ENCODE measurements at places on chromosomes 12 and 14.

GRCh38 chr14:74661726-74662450 lies 49.9 kb upstream of the LTBP2 start:
- peak; percentile 96 for DNase-seq

GRCh38 chr12:86292480-86292879 lies 36.3 kb upstream of the MGAT4C start:
- no peak for DNase-seq

- no peak for DNase-seq
Measured at GRCh38 chr12:75923964-75924666, 107.5 kb downstream of the PHLDA1 start.

- DNase-seq = no peak
Measured at GRCh38 chr12:106128585-106129328, 10.0 kb downstream of the NUAK1 start.

GRCh38 chr12:68975811-68976210 lies 42.8 kb upstream of the CPM start:
- DNase-seq = no peak

DNA sequence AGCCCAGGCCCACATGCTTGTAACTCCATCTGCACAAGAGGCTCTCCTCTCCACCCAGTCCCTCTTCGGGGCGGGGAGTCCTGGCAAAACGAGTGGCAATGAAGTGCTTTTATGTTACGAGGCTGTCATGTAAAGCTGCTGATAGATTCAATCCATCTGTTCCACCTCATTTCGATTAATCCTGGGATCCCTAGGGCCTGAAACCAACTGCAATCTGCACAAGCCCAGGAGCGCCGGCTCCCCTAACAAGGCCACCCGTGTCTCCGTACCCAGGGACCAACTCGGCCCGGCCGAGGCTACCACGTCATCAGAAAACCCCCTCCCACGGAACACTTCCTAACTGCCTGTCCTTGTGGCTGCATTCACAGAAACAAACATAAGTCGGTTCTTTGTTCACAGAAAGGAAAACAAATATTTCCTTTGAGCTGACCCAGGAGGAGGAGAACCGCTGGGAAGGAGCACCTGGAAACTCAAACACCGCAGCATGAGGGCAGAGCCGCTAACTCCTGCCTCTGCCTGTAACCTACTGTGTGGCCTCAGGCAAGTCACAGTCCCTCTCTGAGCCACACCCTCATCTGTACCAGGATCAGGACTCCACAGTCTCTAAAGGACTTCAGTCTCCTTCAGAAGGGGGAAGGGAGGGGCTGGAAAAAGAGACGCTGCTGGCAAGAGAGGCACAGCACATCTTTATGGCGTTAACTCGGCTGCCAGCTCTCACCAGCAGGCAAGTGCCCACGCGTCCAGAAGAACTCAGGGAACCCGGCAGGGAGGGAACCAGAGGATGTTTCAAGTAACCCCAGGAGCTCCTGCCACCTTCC lies 47.8 kb downstream of the CCDC88C start:
- DNase-seq = no peak

DNA sequence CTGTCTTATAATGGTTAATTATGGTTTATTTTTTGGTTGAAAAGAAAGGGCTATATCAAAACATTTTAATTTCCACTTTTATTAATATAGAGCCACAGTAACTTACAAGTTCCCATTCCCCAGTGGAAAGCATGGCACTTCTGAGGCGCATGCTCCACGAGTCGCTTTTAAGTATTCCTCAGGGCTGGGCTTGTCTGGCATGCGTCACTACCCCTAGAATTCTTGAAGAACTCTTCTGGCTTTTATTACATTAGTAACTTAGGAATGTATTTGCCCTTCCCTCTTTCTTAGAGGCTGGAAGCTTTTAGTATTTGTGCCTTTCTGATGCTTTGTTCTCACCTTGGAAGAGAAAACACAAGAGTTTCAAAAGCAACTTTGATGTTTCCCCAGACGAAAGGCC lies 81.1 kb downstream of the ESR2 start:
- DNase-seq = no peak

- no peak for DNase-seq
Measured at GRCh38 chr12:132827763-132828703, 636 bp downstream of the GOLGA3 start.

DNA sequence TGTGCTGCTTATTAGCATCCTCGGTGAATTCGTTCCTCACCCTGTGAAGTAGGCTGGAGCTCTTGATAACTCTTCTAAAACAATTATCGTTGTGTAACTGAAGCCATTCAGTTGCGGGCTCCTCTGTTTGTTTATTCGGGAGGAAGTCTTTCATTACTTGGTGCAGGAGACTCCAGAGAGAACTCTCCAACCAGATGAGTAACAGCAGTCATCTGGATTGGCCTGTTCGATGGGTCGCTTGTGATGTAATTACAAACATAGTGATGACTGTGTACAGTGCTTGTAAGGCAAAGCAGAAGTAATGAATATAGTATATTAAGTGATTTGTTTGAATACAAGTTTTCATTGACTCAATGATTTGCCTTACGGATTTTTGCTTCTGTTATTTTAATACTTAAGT lies 10.9 kb downstream of the ATP6V0A2 start:
- no peak for DNase-seq

DNA sequence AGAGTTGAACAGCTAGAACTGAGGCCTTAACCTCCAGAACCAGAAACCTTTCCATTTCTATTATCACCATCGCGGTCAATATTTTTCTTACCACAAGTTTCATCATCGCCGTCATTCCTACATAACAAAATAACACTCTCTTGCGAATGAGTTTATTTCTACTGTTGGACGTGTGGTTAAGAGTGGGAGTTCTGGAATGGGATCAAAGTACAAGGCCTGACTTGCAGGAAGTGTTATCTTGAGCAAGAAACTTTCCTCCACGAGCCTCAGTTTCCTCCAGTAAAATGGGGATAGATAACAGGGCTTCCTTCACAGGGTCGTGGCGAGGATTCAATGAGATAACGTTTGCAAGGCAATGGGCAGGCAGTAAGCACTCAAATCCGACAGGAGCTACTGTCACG lies 652 bp downstream of the SART3 start:
- DNase-seq = no peak

DNA sequence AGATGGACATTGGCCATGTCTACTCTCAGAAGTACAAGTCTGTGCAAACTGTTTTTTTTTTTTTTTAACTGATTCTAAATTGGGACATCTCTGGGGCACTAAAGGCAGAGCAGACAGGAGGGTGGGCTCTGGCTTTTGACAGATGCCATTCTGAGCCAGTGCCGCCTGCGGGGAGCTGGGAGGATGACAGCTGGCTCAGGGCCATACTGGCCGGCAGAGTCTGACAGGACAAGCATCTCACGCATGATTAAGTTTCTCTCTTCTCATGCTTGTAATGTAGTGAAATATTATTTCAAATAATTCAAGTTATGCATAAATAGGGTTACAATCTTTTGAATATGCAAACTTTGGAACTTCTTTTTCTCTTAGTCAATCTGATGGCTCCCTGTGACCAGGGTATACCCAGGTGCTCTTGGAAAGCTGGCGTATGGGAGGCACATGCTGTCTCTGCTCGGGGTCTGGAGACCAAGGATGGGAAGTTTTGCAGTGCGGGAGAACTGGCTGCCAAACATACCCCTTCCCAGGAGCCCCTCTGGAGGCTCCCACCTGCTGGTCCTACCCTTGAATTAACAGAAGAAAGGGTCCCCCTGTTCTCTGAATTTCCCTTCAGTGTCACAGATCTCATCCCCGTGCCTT lies 7.6 kb downstream of the CDCA4 start:
- peak; percentile 62 for DNase-seq

GRCh38 chr12:120290609-120291305 lies 946 bp downstream of the RNU4-2 start:
- peak; percentile 69 for DNase-seq

- no peak for DNase-seq
Measured at GRCh38 chr14:74579447-74580274, 32.4 kb downstream of the LTBP2 start.

- DNase-seq = no peak
Measured at GRCh38 chr14:38261620-38262019, 5.7 kb upstream of the CLEC14A start.

- no peak for DNase-seq
Measured at GRCh38 chr14:52094546-52095271, 25.9 kb upstream of the NID2 start.

- DNase-seq = no peak
Measured at GRCh38 chr14:57168138-57168679, 100.5 kb downstream of the EXOC5 start.

DNA sequence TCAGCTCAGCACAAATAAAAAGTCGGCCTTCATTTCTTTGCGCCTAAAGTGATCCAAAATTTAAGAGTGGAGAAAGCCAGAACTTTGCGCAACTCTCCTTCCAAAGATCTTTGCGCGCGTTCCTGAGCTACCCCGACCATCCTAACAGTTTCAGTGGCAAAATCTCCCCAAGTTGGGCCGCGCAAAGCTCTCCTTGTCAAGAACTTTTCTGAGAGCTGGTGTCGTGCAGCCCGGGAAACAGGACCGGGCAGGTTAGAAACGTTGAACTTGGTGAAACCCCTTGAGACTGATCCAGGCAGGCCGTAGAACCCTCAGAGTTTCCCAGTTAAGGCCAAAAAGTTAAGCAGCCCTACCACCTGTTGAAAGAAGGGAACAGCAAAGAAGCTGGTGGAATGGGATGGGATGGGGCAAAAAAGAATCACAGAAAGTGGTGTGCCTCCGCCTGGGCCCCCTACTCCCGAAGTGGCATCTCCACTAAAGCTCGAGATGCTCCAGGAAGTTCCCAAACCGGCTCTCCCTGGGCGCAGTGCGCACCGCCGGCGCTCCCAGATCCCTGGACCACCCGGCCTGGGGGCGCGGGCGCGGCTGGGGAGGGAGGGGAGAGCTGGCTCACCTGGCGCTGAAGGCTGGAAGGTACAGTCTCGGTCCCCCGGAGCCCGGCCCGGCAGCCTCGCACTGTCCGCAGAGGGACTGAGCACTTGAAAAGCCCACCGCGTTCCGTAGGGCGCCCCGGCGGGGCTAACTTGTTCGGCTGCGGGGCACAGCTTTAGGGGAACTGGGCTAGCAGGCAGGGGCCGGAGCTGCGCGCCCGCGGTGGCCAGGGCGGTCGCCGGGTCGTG lies 768 bp downstream of the DBX2 start:
- DNase-seq = no peak

DNA sequence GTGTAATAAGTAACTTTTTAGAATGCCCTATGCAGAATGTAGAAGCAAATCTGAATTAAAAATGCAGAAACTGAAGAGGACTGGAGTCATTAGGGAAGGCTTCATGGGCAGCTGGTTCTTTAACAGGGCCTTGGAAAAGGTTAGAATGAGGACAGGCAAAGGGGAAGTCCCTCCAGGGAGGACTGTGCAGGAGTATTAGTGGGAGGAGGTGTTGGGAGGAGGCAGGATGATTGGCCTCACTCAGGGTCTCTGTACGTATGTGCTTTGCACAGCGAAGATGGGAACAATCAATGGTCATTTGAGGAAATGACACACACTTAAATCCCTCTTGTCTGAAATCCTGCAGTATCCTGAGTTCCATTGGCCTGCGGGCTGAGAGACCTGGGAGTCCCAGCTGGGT lies 119.7 kb downstream of the PTCSC3 start:
- no peak for DNase-seq

- no peak for DNase-seq
Measured at GRCh38 chr14:68834816-68835215, 41.9 kb upstream of the ZFP36L1 start.

- no peak for DNase-seq
Measured at GRCh38 chr14:60183741-60184140, 18.5 kb upstream of the DHRS7 start.

DNA sequence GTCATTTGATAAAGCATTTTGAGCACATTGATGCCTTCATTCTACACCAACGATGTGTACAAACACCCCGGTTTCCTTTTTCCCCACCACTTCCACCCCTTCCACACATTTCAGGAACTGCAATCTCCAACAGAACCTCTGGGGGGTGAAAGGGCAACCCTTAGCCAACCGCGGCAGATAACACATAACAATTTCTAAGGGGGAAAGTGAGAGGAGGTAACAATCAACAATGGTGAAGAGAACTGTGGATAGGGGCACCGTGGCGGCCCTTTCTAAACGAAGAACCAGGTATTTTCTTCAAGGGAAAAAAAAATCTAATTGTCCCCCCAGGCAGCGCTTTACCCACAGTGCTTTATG lies 1.1 kb downstream of the KITLG start:
- peak; percentile 33 for DNase-seq

- DNase-seq = no peak
Measured at GRCh38 chr12:75528692-75529091, 17.3 kb upstream of the KRR1 start.

DNA sequence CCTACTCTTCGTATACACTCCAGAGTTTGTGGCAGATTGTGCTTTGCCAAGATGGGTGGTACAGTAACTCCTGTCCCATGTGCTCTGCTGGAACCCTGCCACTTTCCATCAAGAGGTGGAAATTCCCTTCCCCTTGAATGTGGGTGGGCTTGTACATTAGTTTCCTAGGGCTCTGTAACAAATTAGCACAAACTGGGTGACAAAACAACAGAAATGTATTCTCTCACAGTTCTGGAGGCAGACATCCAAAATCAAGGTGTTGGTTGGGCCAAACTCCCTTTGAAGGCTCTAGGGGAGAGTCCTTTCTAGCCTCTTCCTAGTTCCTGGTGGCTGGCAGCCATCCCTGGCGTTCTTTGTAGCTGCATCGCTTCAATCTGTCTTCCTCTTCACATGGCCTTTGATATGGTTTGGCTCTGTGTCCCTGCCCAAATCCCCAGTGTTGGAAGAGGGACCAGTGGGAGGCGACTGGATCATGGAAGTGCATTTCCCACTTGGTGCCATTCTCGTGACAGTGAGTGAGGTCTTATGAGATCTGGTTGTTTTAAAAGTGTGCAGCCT lies 117.5 kb downstream of the VRK1 start:
- DNase-seq = no peak
